ENCODE measurements at places on chromosomes 12 and 14.

- no peak for DNase-seq
Observed at GRCh38 chr12:6759741-6760140, 6.4 kb upstream of the PTMS start.

GRCh38 chr12:106769546-106769945 lies 4.9 kb upstream of the RIC8B start:
- no peak for DNase-seq

GRCh38 chr14:56177036-56177435 lies 58.8 kb downstream of the PELI2 start:
- no peak for DNase-seq

- no peak for DNase-seq
Observed at GRCh38 chr14:38404100-38404541, 148.2 kb upstream of the CLEC14A start.

GRCh38 chr12:113844495-113845210 lies 121.5 kb downstream of the RBM19 start:
- no peak for DNase-seq

DNA sequence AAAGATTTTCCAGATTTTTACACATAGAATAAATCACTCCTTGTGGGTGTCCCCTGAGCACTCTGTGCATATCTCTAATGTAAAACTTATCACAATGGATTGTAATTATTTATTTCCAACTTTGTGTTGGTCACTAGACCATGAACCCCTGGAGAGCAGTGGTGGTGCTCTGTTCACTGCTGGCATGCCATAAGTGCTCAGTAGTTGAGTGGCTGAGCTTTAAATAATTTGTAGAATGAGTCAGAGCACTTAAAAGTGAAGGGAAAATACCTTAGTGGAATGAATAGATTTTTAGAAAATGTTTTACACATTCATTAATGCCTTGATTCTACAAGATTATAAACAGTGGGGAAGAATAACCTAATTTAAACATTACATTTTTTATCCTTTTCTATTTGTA lies 6.3 kb downstream of the MGAT4C start:
- DNase-seq: no peak

DNA sequence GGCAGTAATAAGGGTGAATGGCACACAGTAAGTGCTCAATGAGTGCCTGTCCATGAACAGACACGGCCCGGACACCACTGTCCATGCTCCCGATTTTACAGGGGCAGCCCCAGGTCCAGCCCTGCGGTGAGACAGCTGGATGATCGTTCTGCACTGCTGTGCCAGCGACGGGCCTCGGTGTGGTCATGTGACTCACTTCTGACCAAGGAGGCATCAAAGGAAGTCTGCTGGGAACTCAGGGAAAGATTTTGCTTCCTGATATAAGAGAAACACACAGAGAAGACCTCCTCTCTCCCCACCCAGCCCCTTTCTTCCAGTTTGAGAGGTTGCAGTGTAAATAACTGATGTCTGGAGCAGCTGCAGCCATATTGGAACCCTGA lies 126.6 kb downstream of the SCARB1 start:
- DNase-seq: no peak

GRCh38 chr14:97415907-97416306 lies 618.7 kb downstream of the VRK1 start:
- DNase-seq: no peak

- DNase-seq: no peak
Observed at GRCh38 chr14:47949006-47949405, 273.6 kb upstream of the MDGA2 start.

GRCh38 chr14:30223385-30223785 lies 295.7 kb upstream of the PRKD1 start:
- no peak for DNase-seq

DNA sequence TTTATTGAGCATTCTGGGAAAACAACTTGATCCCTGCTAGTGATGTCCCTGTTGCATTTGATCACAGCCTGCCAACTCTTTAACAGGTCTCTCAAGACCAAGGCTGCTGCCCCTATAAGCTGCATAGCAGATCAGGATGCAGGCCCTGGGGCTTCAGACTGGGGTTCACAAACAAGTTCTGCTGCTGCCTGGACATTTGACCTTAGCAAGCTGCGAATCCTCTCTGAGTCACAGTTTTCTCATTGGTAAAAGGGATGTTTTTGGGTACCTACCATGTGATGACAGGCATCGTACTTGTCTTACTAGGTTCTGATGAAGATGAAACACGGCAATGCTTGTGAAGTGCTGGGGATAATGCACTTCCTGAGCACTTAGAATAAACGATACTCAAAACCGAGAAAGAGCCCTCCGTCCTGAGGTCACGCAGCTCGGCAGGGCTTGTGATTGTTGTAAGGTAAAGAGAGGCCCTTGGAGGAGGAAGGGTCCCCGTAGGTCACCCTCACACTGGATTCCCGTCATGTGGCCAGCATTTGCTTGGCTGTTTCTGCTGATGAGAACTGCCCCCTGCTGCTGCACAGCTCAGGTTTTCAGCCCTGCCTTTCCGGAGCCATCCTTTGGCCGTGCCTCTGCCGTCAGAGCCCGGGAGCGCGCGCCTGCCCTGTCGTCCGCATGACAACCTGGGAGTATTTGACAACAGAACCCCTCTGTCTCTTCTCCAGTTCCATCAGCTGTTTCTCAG lies 39.1 kb downstream of the TSPAN9 start:
- no peak for DNase-seq

DNA sequence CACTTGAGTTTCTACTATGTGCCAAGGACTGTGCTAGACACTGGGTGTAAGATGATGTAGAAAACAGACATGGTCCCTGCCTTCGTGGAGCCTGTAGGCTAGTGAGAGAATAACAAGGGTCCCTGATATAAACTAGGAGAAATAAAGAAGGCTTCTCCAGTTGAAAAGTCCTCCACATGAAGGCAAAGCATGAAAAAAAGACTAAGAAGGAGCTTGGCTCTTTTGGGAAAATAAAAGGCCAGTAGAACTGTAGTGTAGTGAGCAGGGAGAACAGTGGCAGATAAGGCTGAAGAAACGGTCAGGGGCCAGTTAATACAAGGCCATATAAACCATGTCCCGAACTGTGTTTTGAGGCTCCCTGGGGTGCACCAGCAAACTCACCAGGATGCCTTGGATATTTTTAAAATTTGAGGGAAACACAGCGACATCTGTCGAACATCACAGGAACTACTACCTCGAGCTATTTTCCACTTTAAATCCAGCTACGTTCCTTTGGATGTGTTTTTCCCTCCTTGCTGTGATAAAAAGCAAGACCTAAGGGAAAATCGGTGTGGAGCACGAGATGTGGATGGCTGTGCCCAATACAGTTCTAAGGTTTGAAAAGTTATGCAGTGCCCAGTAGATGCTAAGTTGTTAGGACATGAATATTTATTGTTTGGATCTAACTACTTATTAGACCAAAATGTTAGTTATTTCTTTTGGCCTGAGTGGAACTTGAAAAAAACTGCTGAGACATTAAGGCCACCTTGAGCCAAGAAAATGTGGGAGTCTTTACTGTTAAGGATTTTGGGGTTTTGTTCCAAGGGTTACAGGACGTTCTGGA lies 8.5 kb upstream of the CFL2 start:
- DNase-seq: peak; percentile 71

- DNase-seq: no peak
Observed at GRCh38 chr14:97916100-97916499, 1118.9 kb downstream of the VRK1 start.

DNA sequence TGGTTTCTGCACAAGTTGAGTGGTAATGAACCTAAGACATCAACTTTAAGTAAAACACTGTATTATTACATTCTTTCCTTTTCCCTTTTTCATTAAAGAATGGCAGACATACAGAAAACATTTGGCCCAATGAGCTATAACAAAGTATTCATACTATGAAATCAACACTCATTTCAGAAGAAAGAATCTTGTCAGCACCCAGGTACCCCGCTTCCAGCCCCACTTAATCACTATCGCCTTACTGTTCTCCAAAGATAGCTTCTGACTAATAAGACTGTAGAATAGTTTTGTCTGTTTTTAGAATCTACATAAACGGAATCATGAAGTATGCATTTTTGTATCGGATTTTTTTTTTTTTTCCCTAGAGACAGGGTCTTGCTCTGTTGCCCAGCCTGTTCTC lies 9.5 kb downstream of the CNTN1 start:
- DNase-seq: no peak

- no peak for DNase-seq
Observed at GRCh38 chr12:227923-228845, 14.2 kb upstream of the SLC6A12 start.

- DNase-seq: no peak
Observed at GRCh38 chr12:98013560-98013959, 501.8 kb upstream of the TMPO start.

- DNase-seq: no peak
Observed at GRCh38 chr14:72683787-72684186, 210.1 kb downstream of the DPF3 start.

GRCh38 chr12:65466911-65467310 lies 188.4 kb downstream of the MSRB3 start:
- DNase-seq: no peak

GRCh38 chr14:69916396-69916795 lies 37.2 kb downstream of the SMOC1 start:
- no peak for DNase-seq

DNA sequence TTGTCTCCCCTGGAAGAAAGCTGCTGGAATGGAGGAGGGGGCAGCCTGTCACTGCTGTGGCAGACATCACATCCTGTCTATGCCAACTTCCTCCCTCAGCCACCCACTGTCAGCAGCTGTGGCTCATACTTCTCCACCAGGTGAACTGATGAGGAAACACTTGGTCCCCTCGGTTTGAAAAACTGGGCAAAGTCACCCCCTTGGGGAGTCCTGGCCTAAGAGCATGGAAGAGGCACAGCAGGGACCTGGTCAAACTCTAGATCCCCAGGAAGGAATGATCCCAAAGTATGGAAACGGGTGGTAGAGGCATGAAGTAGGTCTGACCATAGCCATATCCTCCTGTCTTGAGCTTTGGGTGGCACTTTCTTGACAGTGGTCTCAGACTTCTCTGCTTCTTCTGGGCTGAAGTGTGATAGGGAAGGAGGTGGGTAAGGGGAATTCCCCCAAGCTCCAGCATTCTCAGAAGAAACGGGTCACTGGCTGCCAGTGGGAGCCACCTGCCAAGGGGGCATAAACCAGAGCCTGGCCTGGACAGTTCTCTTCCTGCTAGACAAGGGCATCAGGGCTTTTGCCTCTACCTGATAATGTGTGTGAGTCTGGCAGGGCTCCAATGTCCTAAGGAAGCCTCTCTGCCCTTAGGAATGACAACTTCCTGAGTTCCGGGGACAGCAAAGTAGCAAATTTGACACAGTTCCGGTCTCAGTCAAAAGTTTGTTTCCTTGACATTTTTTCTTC lies 36.0 kb downstream of the FMNL3 start:
- DNase-seq: peak; percentile 58

DNA sequence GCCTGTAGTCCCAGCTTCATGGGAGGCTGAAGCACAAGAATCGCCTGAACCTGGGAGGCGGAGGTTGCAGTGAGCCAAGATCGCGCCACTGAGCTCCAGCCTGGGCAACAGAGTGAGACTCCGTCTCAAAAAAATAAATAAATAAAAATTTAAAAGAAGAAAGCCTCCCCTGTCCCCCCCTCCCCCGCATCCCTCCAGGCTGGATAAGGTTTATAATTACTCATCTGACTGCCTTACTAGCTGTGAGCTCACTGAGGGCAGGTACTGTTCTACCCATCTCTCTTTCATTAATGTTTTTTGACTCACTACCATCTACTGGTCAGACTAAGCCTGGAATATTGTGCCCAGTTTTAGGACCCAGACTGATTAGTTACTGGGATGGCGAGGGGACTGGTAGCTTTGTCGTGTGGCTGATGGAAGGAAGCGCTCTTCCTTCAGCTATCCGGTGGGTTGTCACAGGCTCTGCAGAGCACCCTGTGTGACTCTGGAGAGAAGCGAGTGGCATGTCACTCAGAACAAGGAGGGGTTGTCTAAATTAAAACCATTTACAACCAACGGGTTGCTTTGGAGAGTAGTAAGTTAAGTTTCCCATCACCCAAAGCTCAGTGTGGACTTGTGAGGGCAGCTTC lies 16.9 kb downstream of the EVL start:
- DNase-seq: peak; percentile 21

Data from hematopoietic multipotent progenitor cell treated with erythropoietin and hydrocortisone succinate and interleukin-3 and kit ligand, for 4 days (in vitro differentiated cells).